Activated CD8-positive, alpha-beta memory T cell treated with anti-CD3 and anti-CD28 coated beads for 48 hours (primary cell): ENCODE measurements at places on chromosomes 1 and 21.

GRCh38 chr1:183473217-183473536 lies 878 bp downstream of the SMG7 start:
- no peak for DNase-seq

DNA sequence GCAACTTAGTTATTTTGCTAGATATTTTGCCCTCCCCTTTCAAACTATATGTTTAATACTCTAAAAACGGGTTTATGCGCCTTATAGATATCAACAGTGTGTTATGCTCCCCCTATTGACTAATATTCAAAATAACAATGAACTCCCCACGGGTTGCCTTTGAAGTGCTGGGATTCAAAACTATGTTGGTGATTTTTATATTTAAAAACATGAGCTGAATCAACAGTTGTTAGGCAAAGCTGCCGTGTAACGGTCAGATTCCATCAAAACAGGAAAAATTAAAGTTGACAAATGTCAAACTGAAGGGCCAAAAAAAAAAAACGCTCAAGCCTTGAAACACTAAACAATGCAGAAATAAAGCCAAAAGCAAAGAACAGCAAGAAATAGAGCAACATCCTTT lies 2.5 kb downstream of the TGFBR3 start:
- no peak for DNase-seq

DNA sequence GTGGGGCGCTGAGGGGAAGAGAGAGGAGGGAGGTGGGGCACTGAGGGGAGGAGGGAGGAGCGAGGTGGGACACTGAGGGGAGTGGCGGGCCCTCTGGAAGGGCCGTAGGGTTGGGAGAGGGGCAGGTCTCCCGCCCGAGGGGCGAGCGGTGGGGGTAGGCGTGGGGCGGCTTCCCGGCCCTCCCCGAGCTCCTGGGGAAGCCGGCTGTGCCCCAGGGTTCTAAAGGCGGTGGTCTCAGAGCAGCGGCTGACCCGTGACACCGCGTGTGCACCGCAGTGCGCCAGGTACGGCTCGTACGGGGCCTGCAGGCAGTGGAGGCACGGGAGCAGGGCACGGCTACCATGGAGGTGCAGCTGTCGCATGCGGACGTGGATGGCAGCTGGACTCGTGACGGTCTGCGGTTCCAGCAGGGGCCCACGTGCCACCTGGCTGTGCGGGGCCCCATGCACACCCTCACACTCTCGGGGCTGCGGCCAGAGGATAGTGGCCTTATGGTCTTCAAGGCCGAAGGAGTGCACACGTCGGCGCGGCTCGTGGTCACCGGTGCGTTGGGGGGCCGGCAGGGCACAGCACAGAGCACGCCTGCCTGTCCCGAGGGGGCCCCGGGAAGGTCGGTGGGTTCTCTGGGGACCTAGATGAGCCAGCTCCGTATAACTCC lies 68.5 kb downstream of the OBSCN start:
- DNase-seq, result no peak

DNA sequence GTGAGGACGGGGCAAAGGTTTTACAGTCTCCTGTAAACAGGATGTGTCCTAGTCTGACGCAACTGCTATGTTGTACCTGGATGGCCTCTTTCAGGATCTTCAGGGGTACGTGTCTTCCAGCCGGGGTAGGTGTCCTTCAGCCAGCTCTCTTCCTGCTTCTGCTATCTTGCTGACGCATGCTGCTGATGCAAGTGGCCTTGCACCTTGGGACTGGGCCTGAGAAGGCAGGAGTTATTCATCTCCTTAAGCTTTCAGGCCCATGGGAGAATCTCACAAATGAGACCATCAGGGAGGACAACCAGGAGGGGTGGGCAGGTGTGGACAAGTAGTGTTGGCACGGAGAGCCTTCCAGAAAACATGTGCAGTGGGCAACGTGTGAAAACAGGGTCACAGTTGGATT lies 7.9 kb upstream of the SPRR1B start:
- no peak for DNase-seq

GRCh38 chr21:34886240-34887104 lies 162.6 kb downstream of the RUNX1 start:
- DNase-seq, result no peak

GRCh38 chr1:178137238-178137637 lies 43.3 kb downstream of the RASAL2 start:
- DNase-seq, result no peak

- DNase-seq, result no peak
Measured at GRCh38 chr1:51653127-51653526, 36.2 kb downstream of the OSBPL9 start.

DNA sequence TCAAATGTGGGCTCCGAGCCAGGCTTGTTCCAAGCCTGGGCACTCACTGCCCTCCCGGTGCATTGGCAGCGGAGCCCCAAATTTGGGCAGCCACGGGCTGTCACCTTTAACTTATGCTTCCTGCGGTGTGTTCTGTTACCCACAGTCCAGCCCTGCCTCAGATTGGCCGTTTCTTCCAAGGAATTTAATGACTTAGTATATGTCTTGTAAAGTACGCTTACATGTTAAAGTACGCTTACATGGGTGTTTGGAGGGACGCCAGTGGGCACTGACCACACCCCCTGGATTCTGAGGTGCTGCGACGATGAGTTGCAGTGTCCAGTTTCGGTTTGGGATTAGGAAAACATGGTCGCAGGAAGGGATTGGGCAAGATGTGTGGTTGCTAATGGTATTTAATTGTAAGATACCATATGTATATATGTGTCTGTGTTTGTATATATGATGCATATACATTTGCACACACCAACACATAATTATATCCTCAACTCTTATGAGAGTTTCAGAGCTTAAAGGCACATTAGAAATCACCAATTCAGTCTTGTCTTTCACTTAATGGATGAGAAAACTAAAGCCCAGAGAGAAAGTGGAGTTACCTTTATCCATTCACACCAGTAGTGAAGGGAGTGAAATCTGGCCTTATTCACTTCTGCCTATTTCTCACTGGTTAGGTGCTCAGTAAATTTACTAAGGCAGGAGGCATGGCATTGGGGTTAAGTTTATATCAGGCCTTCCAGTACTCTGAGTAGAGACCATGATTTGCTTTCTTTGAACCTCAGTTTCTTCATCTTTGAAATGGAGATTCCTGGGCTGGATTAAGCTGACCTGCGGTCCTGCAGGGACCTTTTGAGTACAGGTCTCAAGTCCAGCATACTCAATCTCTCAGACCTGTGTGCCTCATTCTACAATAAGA lies 1.0 kb downstream of the SMYD2 start:
- no peak for DNase-seq

GRCh38 chr1:186535388-186536133 lies 74.6 kb upstream of the PDC start:
- DNase-seq, result no peak

DNA sequence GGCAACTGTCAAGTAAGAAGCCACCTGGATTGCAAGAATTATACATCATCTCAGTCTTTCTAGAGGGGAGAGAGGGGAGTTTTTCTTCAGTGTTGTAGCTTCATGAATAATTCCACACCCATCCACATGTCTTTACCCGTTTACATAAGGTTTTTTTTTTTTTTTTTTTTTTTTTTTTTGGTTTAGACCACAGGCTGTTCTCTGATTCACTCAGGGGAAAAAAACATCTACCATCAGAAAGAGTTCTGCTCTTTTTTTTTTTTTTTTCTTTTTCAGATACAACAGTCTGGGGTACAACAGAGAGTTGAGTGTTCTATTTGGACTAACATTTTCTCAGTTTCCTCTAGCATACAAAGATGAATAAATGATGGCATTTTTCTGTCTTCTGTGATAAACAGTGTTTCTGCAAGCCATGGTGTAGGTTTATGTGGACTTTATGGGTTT lies 4.9 kb upstream of the KIF14 start:
- DNase-seq, result no peak

DNA sequence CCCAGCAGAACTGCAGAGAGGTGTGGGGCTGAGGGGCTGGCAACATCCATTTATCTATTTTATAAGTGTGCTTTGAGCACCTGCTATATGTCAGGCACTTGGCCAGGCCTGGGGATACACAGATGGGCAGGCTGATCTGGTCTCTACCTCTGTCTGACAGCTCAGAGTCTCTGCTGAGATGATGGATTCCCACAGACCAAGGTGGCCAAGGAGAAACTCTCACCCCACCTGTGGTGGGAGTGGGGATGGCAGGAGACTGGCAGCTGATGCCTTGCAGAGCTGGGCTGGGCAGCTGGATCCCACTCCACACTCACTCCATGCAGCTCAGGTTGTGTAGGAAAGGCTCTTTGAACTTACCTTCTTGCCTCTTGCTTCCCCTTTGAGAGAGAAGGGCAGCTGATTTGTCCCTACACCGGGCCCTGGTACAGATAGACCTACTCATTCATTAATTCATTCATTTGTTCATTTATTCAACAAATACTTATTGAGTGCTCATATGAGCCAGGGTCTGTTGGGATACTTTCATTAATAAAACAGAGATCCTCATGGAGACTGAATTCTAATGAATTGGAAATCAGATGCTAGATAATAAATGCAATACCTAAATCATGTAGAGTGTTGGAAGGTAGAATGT lies 9.0 kb downstream of the ADORA1 start:
- no peak for DNase-seq

DNA sequence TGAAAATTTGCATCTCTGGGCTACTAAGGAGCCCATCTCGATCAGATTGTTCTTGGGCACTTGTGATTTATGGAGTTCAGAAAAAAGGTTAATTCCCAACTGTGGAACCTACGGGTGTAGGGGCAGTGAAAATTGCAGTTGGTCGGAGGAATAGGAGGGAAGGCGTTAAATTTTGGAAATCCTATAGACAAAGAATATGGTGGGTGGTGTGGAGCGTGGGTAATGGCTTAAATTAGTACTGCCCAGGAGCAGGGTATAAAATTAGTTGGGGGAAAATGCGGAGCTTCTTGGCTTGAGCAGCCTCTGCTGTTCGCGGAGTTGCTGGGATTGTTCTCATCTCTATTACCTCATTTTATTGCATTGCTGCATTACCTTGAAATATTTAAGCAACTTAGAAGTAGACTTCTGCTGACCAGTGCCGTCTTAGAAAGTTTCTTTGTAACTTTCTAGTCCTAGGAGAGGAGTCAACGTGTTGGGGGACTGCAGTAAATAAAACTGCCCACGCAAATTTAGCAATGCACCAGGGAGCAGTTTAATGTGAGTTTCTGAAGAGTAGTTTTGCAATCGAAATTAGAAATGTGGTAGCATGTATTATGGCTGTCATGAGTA lies 514 bp downstream of the S1PR1 start:
- no peak for DNase-seq

- peak; percentile 29 for DNase-seq
Measured at GRCh38 chr21:42233067-42233961, 14.4 kb downstream of the ABCG1 start.

DNA sequence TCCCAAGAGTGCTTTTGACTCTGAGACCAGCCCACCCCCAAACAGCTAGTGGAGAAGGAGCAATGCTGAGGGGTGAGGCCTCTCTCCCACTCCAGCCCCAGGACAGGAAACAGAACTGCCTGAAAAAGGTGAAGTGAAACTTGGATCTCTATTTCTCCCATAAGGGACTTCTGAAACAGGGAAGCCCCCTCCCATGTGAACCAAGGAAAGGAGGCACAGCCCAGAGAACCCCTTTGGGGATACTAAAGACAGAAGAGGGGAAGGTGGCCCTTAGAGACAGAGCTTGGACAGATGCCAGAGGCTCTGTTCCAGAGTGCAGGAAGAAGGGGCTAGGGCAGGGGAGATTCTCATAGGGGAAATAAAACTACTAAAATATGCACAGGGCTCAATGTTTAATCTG lies 2.9 kb downstream of the TNFAIP8L2 start:
- DNase-seq, result no peak

GRCh38 chr1:8458607-8459006 lies 140.7 kb downstream of the SLC45A1 start:
- no peak for DNase-seq

- no peak for DNase-seq
Measured at GRCh38 chr1:155960081-155960745, 18.1 kb downstream of the ARHGEF2 start.

GRCh38 chr1:17118706-17119075 lies 560 bp downstream of the PADI2 start:
- DNase-seq, result no peak

GRCh38 chr21:36478207-36478701 lies 1.7 kb downstream of the CLDN14 start:
- no peak for DNase-seq

DNA sequence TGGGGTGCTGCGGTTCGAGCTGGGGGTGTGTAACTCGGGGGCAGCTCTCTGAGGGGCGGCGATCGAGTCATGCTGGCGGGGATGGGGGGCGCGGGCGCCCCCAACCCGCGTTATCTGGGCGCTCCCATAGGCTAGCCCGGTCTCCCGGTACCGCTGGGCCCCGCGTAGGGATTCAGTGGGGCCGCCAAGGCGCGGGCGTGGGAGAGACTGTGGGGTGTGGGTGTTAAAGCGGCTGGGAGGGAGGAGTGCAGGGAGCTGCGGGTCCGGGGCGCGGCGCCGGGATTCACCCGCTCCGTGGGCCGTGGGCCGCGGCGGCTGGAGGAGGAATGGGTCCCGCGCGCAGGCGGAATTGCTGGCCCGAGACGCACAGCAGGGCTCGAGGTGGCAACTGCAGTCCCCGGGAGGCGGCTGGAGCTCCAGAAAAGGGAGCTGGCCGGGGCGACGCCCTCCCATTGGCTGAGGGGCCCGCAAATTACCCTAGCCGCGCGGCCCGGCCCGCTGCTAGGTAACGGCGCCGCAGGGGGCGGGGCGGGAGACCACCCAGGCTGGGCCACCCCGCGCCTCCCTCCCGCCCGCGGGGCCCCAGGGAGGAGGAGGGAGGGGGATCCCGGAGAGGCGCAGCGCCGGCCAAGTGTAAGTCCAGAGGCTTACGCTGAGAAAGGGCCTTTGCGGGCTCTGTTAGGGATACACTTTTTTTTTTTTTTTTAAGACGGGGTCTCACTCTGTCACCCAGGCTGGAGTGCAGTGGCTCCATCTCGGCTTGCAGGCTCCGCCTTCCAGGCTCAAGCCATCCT lies at the start of gene PTCH2:
TSS of gene PTCH2 (minus strand) at position 392 of the 794 bp plus-strand sequence. CDS start at position 71, 321 bp downstream.
- DNase-seq, result no peak

GRCh38 chr1:24567792-24568388 lies 12.0 kb downstream of the NCMAP start:
- DNase-seq, result no peak

DNA sequence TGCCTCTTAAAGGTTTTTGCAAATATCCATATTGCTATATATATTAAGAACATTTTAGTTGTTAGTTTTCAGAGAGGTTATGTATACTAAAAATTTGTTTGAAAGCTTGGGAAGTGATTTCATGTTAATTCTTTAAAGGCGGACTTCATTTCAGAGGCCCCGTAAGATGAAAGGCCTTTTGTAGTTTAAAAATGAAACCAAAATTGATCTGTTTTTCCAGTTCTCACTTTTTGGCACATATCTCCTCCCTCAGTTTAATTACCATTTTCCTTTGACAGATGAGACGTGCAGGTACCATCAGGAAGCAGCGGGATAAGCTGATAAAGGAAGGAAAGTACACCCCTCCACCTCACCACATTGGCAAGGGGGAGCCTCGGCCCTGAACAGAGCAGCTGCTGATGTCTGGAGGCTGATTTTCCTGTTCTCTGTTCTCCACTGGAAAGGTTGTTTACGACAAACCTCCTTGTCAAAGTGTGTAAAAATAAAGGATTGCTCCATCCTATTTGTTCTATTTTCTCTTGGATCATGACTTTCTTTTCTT lies 8.0 kb downstream of the NDUFS5 start:
- DNase-seq, result no peak

GRCh38 chr1:30743584-30744059 lies 14.0 kb downstream of the LAPTM5 start:
- no peak for DNase-seq
